ENCODE measurements at places on chromosomes 3 and 15. TPM values are rescaled to one million over a fixed set of nuclear protein-coding genes. Genes with fewer than 3 reads are reported as not detected.

- DNase-seq = no peak
Measured at GRCh38 chr15:76346669-76347481, 10.3 kb downstream of the ISL2 start.

The PYGO1 gene
- total RNA-seq = 4.1 TPM

DNA sequence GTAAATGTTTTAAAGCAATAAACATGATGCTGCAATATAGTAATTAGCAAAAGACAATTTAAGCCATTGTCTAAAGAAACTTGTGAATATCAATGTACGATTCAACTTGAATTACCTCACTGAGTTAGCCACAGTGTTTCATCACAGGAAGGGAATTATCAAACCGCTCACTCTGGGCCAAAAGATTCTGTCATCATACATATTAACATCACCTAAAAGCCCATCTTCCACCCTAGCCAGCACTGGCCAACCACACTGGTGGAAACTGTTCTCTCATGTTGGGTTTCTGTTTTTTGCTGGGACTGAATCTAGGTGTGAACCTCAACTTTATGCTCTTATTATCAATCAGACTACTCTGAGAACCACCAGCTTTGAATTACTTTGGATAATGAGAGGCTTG lies 497.7 kb upstream of the THBS1 start:
- no peak for DNase-seq

The EHD4 gene
- 44.3 TPM for total RNA-seq

The C3orf52 gene
- total RNA-seq = 7.0 TPM

DNA sequence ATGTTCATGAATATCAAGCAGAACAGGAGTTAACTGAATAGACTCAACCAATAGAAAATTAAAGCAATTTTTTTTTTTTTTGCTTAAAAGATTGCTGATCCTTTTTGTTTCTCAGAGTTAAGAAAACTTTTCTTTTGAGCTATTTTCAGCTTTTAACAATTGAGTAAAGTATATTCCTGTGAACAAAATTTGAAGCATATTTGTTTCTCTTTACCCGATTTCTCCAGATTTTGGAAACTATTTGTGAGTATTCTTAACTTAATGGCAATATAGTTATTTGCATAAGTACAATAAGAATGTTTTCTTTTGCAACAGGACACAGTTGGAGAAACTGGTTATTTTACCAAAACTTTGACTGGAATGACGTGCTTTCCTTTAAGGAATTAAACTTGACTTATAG lies 53.4 kb upstream of the C15orf39 start:
- DNase-seq = no peak

The ALAS1 gene
- 177 TPM for total RNA-seq

DNA sequence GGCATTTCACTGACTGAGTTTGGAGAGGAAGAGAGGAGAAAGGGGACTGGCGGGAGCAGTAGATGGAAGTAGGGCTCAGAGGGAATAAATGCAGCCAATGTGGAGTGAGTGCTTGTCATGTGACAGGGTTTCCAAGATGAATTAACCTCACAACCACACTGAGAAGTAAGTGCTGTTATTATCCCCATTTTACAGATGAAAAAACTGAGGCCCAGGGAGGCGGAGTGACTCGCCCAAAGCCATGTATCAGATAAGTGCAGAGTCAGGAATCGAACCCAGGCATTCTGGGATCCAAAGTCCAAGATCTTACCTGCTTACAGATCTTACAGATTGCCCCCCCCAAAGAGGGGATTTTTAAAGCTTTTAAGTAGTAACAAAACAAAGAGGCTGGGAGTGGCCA lies 207.2 kb downstream of the SHQ1 start:
- DNase-seq = no peak

Data from heart right ventricle (tissue), 16 donors.